NCI-H524 (cell line): ENCODE measurements at places on chromosomes 7 and 10.

DNA sequence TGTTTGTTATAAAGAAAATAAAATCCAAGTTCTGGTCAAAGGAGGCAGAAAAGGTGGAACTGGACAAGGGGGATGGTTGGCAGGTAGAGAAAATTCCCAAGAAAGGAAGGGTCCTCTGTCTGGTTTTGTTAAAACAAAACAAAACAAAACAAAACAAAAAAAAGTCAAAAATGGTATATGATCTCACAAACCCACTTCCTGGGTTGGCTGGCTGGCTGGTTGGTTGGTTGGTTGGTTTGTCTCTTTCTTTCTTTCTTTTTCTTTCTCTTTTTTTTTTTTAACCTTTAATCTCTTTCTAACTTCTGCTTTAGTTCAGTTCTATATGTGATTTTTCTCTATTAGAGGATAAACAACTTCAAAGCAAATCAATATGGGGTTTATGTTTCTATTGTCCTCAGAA is 41.1 kb upstream of the CPN1 start:
- DNase-seq: no peak

DNA sequence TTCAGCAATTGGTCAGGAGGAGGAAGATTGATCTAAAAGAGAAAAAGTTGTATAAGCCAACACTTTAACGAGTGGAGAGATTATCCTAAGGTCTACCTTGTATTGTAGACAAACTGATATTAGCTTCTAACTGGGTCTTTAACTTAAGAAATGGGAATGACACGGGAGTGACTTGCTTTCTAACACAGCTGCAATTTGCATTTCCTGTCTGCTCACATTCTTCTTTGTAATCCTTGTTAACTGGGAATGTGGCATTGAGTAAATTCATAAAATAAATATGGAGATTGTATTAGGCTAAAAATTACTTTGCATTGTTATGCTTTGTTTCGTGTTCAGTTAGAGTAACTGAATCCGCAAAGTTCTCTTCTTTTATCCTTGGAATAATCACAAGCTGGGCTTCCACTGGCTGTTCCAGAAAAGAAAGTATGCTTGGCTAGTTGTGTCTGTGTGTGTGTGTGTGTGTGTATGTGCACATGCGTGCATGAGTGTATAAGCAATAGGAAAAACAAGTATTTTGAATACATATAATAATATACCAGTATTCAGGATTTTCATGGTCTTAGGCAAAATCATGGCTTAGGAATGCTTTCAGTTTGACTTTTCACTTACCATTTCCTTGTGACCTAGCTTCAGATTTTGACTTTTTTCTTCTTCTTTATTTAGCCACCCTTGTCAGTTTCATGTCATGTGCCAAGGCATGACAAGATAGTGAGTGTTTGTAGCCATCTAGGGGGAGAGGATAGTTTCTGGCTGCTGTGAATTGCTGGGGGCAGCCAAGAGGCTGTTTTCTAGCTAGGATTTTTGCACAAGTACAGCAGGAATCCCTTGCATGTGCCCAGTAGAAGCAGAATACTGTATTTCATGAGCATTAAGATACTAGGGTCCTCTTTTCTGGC is 54.5 kb upstream of the FZD8 start:
- no peak for DNase-seq

DNA sequence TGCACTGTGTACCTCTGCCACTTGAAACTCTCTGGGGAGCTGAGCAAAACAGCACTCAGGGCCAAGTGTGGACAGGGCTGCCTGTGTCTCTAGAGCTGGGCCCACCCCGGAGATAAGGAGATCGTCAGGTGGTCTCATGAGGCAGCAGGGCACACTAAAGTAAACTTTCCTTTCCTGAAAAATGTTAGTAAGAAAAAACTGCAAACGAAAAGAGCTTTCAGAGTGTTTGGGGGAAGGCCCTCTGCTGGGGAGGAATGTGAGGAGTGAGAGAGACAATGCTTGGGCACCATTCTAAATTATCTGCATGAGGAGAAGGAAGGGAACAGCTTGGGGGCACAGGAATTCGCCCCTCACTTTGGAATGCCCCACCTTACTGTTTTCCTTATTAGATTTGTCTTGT is 127.7 kb downstream of the ATXN7L1 start:
- no peak for DNase-seq

- DNase-seq: no peak
These were observed 16.8 kb upstream of the MTPN start for GRCh38 chr7:135993950-135994349.

- no peak for DNase-seq
These were observed 7.2 kb upstream of the ADARB2 start for GRCh38 chr10:1744524-1744923.

GRCh38 chr7:28091190-28091589 is 89.4 kb downstream of the JAZF1 start:
- no peak for DNase-seq

- peak; percentile 37 for DNase-seq
These were observed 196.0 kb downstream of the RNLS start for GRCh38 chr10:88386821-88387773.

- DNase-seq: no peak
These were observed 26.4 kb downstream of the FBXW4 start for GRCh38 chr10:101668566-101668965.

DNA sequence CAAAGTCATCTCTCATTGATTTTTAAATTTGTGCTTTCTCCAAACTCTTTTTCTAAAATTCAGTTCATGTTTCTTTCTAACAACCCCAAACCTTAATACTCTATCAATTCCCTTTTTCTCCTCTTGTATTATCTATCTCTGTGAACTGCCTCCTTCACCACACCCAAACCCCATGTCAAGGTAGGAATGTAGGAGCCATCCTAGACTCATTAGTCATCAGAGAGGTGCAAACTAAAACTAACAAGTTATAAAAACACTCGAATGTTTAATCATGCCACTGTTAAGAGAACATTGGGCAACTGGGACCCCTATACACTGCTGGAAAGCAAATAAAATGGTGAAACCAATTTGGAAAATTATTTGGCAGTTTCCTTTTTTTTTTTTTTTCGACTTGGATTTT is 533.8 kb upstream of the LRRN3 start:
- DNase-seq: no peak

DNA sequence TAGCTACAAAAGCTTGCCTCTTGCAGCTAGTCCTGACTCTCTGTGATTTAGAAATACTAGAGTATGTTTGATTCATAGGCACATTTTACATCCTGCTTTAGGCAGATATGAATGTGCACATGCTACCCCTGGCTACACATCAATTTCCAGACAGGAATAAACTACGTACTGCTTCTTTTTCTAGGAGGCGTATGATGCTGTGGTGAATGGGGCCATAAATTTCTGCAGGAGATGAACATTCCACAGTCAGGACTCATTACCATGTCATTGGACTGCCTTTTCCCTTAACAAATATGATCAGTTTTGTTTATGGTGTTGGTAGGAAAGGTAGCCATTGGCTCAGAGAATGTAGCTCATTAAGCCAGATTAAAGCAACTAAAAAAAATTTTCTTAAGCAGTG is 50.1 kb upstream of the IFRD1 start:
- DNase-seq: no peak

DNA sequence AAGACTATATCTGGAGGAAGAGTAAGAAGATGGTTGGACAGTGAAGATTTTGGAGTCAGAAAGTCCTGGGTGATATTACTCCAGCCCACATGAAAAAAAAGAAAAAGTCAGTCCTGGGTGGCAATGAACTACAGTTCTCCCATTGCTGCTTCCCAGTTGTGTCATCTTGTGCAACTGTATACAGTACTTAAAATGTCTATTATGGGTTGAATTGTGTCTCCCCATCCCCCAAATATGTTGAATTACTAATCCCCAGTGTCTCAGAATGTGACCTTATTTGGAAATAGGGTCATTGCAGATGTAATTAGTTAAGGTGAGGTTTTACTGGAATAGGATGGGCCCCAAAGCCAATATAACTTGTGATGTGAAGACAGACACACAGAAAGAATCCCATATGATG is 15.6 kb downstream of the SEC23IP start:
- no peak for DNase-seq

DNA sequence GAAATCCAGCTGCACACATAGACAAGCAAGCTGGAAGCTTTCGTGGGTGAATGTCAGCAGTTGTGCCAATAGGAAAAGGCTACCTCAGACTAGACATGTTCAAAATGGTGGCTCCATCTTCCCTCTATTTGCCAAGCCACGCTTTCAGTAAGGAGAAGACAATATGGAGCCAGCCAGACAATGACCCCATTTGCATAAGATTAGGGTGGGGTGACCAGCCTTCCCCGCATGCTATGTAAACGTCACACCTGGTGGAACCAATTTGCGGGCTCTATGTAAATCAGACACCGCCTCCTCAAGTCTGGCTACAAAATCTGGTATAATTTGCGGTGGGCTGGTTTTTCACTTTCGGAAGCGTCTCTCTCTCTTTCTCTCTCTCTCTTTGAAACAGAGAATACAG is 297.4 kb upstream of the PCDH15 start:
- DNase-seq: no peak

DNA sequence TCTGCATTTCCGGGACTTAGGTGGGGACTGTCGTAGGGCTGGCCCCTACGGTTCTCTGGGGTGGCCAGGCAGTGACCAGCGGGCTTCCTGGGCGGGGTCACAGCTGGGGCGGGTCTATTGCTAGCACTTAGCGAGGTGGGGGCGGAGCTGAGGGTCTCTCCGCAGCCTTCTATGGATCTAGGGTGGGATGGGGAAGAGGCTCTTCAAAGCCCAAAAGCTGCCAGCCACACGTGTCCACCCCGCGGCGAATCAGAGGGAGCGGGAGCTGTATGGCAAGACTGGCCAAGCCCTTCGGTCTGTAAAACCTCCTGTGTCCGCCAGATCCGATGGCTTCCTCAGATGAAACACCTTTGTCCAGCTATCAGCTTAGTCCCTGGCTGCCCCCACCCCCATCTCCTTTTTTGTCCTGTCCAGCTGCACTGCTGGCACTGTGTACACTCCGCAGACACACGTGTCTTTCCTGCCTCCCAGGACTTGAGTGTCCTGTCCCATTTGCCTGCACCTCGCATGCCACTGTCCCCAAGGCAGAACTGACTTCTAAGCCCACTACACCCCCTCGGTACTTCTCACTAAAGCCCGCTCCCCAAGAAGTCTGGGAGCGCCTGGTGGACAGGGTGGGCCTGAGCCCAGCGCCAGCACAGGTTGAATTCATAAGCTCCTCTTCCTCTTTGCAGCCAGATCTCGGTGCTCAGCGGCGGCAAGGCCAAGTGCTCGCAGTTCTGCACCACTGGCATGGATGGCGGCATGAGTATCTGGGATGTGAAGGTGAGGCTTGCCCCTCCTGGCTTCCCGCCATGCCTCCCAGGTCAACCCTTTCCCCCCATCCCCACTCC is 14.8 kb downstream of the PDAP1 start:
- DNase-seq: peak; percentile 12

DNA sequence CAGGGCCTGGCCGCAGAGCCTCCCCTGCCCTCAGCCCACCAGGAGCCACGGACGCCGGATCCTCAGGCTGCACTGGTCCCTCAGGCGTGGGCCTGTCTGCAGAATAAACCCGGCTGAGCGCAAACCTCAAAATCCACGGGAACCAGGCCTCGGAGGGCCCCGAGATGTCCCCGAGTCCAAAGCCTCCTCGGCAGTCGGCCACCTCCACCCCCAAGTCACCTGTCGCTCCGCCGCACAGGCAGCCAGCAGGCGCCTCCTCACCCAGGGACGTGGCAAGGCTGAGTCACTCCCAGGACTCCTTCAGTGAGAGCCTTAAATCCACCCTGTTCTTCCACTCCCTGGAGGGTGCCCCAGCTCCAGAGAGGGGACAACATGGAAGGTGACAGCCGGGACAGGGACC is 33.2 kb downstream of the STK32C start:
- no peak for DNase-seq

DNA sequence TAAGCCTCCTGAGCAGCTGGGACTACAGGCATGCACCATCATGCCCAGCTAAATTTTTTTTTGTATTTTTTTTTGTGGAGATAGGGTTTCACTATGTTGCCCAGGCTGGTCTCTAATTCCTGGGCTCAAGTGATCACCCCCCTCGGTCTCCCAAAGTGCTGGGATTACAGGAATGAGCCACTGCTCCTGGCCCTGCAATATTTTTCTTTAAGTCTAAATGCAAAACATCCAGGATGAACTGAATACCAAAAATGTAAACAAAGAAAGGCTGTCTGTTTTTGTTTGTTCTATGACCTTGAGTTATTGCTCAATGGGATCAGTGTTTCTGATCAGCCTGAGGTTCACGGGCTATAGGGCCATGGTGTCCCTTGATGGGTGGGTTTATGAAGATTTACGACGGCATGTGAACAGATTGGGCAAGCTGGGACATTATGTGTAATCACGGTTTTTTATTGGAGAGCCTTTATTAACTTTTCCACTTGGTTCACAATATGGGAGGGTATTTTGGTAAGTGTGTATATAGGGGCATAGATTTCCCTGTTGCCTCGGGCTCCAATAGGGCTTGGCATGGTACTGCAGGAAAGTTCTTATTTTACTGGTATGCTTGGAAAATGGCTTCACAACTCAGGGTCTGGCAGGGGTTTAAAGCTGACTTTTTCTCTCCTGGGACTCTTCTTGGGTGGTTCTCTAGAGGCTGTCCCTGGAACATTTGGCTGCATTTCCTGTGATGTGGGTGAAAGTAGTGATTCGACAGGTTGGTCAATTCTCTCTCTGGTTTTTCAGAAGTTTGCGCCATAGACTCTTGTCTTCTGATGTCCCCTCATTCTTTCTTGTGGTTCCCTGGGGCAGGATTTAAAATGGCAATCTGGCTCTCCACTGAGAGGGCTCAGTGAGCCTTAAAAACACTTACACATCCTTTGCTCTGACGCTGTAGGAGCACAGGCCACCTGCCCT is 41.6 kb downstream of the MRPS33 start:
- peak; percentile 84 for DNase-seq

DNA sequence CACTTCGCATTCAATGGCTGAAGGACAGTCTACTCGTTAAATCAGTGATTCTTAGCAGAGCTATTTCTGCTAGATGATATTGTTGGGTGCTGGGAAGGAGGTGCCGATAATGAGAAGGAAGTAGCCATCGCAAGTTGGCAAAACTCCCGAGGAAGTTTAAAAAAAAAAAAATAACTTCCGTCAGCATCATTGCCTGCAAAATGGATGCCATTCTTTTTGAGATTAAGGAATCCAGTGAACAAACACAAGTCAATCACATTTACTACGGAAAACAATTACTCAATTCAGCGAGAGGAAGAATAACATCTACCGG is 74.4 kb upstream of the SFMBT2 start:
- DNase-seq: no peak

DNA sequence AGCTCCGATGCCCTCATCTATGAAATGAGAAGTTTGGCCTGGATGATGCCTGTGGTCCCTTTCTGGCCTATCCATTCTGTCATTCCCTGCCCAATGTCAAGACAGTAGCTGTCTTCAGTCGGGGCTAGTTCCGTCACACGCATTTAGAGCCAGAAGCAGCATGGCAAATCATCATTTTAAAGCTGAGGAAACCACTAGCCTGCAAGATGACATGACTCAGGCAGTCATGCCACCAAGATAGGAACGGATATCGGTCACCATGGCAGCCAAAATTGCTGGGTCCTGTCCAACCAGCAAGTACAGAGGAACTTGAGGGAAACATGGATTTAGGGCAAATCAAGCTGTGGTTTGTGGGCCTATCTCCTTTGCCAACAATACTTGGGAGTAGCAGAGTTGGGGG is 64.5 kb upstream of the MRLN start:
- no peak for DNase-seq
